ENCODE measurements at places on chromosomes 13 and 19.
A peak's percentile ranks its signal among the peaks of the same experiment; 100 is the strongest.

- no peak for DNase-seq
These were observed 242.2 kb upstream of the EDNRB start for GRCh38 chr13:78160793-78161192.

DNA sequence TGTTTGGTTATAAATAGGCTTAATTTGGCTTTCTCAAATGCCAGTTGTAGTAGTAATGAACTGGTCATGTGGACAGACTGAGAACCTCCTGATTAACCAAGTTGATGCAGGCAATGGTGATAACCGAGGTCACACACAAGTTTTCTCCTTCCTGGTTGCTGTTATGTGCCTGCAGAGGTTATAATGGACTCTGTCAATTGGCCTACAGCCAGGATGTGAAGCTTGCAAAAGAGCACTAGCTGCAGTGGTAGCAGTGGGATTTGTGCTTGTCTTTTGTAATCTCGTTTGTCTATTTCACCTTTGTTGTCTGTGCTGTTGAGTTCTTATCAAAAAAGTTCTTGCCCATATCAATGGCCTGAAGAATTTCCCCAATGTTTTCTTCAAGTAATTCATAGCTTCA, 20.6 kb downstream of the OR10H3 start:
- DNase-seq: no peak

GRCh38 chr19:42563352-42564210, 31.1 kb downstream of the CEACAM8 start:
- no peak for DNase-seq

DNA sequence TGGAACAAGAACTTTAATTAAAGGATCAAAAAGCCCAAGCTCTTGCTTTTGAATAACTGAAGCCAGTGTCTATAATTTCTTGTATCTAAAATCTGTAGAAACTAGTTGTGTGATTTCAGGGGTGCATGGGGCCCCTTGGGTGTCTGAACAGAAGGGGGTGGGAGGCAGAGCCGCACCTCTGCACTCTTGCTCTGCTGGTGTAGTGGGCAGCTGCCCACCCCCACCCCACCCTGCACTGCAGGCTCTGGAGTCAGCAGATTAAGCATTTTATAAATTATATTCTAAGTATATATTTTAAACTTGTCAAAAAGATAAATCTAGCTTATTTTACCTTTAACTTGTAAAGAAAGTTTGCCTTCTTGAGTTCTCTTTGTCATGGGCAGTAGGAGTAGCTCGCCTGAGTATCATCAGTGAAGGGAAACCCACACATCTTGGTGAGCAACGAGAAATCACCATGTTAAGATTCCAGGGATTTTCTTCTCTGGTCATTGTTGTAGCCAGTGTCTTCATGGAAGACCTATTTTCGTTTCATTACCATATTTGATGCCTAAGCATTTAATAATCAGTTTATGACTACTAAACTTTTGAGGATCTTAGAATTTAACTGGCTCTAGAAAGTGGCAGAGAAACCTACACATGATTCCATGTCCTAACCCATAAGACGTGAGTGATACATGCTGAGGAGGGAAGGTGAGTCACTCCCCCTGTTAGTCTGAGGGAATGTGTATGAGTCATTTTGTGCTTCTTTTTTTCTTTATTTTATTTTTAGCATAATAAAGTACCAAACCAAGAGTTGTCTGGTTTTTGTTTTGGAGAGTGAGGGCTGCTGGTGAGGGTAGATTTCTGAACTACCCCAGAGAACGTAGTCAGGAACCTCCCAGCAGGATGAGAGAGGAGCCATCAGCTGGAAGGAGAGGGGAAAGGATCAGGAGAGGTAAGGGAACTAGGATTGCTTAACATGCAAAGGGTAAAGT, 7.7 kb downstream of the UBE2L5 start:
- DNase-seq: no peak

- no peak for DNase-seq
These were observed 122.3 kb upstream of the ZNF536 start for GRCh38 chr19:30249911-30250310.

DNA sequence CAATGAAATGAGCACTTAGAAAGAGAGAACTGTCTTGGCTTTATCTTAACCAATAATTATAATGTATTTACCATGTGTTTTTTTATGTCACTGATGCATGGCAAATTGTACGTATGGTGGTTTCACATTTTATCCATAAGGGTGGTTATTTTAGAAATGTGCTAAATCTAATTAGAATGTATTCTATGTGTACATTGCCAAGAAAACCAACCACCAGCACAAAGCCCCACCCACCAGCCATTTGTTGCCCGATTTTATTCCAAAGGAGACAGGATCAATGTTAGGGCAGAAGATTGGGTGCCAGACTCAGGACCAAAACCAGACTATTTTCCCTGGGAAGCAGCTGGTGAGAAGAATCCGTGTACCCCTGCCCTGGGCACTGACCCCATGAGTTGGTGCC, 63.0 kb upstream of the SOX1 start:
- no peak for DNase-seq

GRCh38 chr19:4715529-4716221, 8.0 kb downstream of the DPP9 start:
- no peak for DNase-seq

- DNase-seq: no peak
These were observed 221.7 kb upstream of the GPC6 start for GRCh38 chr13:93004919-93005318.

- DNase-seq: no peak
These were observed 8.7 kb downstream of the HIPK4 start for GRCh38 chr19:40381321-40381720.

GRCh38 chr13:24636776-24637175, 43.4 kb upstream of the ATP12A start:
- no peak for DNase-seq

DNA sequence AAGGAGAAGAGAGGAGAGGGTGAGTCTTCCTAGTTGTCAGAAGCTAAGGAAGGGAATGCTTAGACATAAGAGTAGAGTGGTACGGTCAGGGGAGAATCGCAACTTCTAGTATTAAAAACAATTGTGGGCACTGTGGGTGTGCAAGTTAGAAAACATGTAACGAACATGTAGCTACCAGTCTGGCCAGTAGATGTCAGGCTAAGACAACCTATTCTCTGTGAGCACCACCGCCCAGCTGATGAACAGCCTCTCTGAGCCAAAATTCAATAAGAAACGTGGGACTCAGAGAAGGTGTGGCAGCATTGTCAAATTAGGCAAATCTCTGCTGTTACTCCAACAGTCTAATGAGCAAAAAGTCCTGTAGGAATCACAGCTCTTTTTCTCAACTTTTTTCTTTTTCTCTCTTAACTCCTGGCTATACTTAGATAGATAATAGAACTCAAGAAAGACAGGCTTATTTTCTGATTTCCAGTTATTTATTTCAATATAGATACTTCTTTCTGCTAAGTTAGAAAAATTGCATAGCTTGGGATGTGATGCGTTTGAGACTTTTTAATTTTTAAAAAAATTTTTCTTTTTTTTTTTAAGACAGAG, 186.2 kb downstream of the USP12 start:
- peak; percentile 40 for DNase-seq

DNA sequence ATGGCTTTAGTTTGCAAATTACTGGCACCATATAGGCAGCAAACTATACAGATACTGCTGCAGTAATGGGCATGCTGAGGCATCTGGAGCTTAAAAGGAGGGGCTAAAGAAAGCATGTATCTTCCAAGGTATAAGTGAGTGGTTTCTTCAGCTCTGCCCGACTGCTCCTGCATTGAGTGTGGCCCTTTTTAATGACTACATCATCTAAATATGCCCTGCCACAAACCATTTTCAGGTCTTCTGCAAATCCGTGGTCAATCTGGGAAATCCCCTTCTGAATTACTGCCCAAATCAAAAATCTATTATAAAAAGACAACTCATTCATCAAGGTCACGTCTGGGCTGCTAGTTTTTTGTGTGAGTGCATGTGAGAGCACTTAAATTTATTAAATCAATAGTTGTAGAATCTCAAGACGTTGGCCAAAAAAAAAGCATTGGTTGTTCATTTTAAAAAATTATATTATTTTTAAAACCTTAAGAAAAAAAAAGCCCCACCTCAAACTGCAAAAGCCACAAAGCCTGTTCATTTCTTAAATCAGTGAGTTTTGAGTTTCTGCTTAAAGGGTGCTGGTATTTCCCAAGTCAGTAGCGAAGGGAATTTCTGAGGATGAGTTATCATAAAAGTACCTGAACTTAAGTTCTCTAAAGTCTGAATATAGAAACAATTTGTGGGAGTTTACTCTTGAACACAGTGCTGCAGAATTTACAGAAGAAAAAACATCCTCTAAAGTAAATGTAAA, 16.3 kb downstream of the LCP1 start:
- DNase-seq: no peak

GRCh38 chr19:46659151-46660007, 1.6 kb downstream of the DACT3 start:
- DNase-seq: no peak

GRCh38 chr13:51596541-51596940, 12.3 kb downstream of the WDFY2 start:
- DNase-seq: no peak

DNA sequence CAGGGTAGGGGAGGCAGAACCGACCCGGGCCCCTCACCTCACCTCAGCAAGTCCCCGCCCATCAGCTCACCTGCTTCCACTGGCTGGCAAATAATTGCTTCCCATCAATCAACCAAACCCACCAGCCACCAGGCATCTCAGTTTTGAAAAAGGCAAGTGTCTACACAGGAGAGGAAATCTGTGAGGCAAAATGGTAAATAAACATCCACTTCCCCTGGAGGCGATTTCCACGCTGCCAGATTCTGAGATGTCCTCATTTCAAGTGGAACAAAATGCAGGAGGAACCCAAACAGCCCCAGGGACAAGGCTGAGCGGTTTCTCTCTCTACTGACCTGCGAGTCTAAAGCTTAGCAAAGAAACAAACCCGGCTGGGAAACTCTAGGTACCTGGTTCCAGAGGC, 117.5 kb downstream of the CRYL1 start:
- no peak for DNase-seq

- DNase-seq: no peak
These were observed at the start of gene MEIOSIN for GRCh38 chr19:45733160-45733810. Gene MEIOSIN (plus strand): TSS chr19:45733439. CDS start chr19:45735377, 1,938 bp downstream.

- no peak for DNase-seq
These were observed 1691.7 kb upstream of the PCDH20 start for GRCh38 chr13:63107179-63107943.

DNA sequence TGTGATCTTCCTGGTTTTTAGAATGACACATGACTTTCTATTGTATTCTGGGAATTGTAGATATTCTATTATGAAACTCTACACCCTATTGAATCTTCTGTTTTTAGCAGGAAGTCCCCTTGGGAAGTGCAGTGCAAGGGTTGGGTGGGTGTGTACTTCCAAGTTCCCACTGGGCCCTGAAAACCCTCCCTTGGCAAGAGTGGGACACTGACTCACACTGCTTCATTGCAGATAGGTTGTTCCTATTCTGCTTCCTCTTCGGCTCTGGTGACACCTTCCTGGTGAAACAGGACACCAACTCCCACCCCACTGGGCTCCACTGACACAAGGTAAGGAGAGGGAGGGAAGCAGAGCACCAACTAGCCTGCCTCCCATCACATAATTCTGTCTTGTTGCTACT, 121.8 kb downstream of the KCTD12 start:
- DNase-seq: no peak

DNA sequence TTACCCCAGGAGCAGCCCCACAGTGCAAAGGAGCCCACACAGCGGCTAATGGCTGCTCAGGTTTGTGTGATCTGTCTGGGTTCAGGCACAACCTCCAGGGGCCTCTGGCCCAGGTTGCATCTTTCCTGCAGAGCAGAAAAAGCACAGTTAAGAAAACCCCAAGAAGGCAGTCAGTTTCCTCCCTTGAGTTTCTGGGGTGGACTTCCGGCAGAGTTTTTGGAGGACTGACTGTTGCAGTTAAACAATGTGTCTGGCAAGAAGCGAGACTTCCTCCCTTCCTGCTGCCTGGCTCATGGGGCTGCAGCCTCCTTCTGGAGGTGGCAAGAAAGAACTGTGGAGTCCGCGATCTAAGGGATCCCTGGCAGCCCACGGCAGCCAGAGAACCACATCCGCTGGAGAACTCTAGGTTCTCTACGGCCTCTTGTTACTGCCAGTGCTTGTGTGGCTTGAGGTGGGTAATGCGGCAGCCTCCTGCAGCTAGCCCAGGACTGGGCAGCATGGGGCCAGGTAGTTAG, 114.4 kb downstream of the ZDHHC20 start:
- peak; percentile 5 for DNase-seq

- no peak for DNase-seq
These were observed 33.2 kb downstream of the CHST8 start for GRCh38 chr19:33654840-33655508.

DNA sequence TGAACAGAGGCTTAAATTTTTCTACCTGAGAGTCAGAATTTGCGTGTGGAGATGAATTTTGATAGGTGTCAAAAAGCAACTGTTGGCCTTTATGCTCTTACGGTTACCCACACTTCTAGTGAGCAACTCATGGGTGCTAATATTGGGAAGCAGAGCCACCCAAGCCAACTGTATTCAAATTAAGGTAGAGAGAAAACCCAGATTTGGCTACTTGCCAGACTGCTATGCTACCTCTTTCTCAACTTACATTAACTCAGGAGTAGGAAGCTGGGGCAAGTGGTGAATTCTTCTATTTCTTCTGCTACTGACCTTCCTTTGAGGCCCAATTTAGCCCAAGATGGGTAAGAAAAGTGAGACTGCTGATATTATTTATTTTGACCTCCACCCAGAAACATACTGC, 83.9 kb downstream of the OLFM4 start:
- no peak for DNase-seq

GRCh38 chr13:52798770-52799430, 49.5 kb downstream of the PCDH8 start:
- DNase-seq: no peak

- no peak for DNase-seq
These were observed 19.9 kb downstream of the UHRF1 start for GRCh38 chr19:4929186-4929585.

GRCh38 chr19:9528757-9529336, 9.6 kb downstream of the ZNF426 start:
- no peak for DNase-seq

DNA sequence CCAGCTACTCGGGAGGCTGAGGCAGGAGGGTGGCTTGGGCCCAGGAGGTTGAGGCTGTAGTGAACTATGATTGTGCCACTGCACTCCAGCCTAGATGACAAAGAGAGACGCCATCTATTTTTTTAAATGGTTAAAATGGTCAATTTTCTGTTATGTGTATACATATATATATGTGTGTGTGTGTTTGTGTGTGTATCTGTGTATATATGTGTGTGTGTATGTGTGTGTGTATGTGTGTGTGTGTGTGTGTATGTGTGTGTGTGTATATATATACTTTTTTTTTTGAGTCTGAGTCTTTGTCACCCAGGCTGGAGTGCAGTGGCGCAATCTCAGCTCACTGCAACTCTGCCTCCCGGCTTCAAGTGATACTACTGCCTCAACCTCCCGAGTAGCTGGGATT, 42.9 kb upstream of the KLF2 start:
- no peak for DNase-seq

- no peak for DNase-seq
These were observed 13.7 kb downstream of the MAU2 start for GRCh38 chr19:19334063-19334988.

DNA sequence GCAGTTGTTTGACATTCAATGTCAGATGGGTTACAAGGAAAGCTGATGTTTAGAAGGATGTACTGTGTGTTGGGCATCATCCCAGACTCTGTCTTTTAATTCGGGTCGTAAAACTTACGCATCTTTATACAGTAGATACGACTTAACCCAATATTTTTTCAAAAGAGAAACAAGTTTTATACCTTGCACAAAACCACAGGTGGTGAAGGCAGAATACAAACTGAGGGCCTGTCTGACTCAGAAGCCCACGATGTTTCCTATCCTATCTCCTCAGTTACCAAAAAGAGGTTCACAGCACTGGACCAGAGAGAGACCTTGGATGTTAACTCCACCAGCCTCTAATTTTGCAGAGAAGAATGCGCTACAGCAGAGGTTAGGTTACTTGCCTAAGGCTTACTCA, 477.0 kb downstream of the FOXO1 start:
- no peak for DNase-seq

All from activated T-helper 1 cell treated with Interleukin-2 at 50 U/mL for 16 hours (primary cell).